Frontal cortex (tissue), 4 donors: ENCODE measurements at places on chromosomes 7 and 10.

DNA sequence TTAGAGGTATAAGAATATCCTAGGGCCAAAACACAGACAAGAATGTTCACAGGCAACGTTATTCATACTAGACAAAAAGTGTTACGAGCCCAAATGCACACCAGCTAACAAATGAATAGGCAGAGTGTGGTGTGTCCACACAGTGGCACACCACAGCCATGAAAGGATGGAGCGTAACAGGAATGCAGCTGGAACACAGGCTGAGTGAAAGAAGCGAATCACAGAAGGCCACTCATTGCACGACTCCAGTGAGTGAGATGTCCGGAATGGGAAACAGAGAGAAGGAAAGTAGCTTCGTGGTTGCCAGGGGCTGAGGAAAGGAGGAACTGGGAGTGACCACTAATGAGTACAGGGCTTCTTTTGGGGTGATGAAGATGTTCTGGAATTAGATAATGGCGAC, 198.8 kb downstream of the TNS3 start:
- no peak for DNase-seq

- DNase-seq: no peak
Measured at GRCh38 chr7:65475040-65475726, 101.5 kb downstream of the ZNF92 start.

DNA sequence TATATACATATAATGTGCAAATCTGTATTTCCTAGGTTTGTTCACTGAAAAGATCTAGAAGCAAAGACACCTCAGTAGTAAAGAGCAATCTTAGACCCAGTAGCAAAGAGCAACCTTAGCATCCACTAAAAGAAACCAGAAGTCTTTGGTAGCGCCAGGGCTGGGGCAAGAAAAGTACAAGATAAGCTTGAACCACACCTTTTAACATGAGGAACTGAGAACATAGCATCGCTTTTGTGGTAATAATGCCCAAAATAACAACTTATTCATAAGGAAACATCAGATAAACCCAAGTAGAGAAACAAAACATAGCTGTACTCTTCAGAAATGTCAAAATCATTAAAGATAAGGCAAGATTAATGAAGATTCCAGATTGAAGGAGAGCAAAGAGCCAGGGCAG, 173.4 kb downstream of the IMMP2L start:
- no peak for DNase-seq

GRCh38 chr7:113504691-113505090, 386.3 kb upstream of the SMIM30 start:
- no peak for DNase-seq

DNA sequence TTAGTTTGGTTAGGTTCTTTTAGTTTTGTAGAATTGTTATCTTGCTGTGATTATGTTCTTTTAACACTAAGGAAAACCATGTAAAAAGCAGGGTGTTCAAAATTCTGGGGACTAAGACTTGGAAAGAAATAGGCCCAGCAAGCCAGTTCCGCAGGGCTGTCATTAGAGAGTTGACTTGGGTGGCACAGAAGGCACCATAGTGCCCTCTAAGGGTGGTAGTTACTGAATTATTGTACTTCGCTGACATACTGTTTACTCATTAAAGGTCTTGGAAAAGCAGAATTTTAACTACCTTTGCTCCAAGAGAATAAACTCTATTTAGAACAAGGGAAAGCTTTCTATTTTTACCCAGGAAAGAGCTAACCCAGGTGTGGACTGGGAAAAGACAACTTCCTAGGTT, 86.5 kb downstream of the OTUD1 start:
- DNase-seq: no peak

- DNase-seq: no peak
Measured at GRCh38 chr10:73497623-73498022, 1.8 kb upstream of the PPP3CB start.

GRCh38 chr10:110009736-110010475, 2.1 kb downstream of the ADD3 start:
- no peak for DNase-seq

- DNase-seq: no peak
Measured at GRCh38 chr10:36711361-36711760, 414.0 kb upstream of the ANKRD30A start.

DNA sequence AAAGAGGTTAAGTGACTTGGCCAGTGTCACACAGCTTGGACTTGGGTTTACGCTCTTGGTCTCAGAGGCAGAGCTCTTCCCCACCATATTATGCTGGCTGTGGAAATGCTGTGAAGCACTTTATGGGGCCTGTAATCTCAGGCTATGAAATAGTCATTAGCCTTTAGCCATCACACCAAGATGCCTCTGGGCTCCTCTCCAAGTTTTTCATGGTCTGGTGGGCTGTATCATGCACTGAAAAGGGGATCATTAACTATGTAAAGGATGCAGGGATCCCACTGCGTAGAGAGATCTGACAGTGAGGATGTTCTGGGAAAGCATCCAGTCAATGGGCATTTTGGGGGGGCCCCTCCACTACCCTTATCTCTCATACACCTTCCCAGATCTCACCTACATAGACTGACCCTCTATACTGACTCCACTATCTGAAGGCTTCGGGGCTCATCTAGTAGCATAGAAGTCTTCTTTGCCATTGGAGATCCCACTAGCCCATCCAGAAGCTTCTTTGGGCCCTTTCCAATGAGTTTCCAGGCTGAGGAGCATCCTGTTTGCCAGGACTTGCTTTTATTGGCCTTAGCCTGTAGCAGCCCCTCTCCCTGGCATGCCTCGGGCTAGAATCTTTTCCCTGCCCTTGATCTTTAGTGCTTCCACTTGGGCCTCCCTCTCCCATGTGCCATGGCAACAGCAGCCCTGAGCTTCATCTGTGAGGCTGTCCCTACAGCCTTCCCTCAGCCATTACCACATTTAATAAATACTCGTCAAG, 19.6 kb downstream of the FRMPD2 start:
- DNase-seq: no peak

DNA sequence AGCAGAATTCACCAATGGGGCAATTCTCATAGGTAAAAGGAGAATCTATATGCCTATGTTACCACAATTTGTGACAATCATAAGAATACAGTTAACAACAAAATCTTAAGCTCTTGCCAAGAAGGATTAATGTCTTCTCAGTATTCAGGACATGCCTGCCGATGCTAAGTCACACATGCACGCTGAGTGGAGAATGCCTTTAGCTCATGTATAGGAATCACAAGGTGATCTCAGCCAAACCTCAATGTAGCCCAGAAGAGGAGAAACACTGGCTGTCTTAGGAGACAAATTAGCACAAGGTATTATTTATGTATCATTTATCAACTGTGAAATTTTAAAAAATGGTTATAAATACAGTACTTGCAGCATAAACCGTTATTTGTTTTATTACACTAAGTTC, 2.7 kb downstream of the HTR7 start:
- DNase-seq: no peak

DNA sequence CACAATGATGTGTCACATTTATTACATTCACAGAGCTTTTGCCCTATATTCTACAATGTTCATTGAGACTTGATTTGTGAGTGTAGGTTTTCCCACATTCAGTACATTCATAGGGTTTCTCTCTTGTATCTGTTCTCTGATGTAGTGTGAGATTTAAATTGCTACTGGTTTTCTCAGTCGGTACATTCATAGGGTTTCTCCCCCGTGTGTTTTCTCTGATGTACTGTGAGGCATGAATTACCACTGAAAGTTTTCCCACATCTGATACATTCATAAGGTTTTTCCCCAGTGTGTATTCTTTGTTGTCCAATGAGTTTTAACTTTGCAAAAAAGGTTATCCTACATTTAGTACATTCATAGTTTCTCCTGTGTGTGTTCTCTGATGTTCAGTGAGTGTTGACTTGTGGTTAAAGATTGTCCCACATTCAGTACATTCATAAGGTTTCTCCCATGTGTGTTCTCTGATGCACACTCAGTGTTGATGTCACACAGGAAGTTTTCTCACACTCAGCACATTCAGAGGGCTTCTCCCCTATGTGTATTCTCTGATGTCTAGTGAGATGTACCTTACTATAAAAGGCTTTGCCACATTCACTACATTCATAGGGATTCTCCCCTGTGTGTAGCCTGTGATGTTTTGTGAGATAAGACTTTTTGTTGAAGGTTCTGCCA, 63.0 kb downstream of the ZNF248 start:
- no peak for DNase-seq
